Caudate nucleus (tissue), 63 donors: ENCODE measurements at places on chromosomes 11 and 22.

GRCh38 chr11:104522650-104523049, 358.7 kb upstream of the PDGFD start:
- no peak for DNase-seq

- DNase-seq = no peak
Observed at GRCh38 chr22:39174498-39175352, 22.2 kb upstream of the CBX7 start.

DNA sequence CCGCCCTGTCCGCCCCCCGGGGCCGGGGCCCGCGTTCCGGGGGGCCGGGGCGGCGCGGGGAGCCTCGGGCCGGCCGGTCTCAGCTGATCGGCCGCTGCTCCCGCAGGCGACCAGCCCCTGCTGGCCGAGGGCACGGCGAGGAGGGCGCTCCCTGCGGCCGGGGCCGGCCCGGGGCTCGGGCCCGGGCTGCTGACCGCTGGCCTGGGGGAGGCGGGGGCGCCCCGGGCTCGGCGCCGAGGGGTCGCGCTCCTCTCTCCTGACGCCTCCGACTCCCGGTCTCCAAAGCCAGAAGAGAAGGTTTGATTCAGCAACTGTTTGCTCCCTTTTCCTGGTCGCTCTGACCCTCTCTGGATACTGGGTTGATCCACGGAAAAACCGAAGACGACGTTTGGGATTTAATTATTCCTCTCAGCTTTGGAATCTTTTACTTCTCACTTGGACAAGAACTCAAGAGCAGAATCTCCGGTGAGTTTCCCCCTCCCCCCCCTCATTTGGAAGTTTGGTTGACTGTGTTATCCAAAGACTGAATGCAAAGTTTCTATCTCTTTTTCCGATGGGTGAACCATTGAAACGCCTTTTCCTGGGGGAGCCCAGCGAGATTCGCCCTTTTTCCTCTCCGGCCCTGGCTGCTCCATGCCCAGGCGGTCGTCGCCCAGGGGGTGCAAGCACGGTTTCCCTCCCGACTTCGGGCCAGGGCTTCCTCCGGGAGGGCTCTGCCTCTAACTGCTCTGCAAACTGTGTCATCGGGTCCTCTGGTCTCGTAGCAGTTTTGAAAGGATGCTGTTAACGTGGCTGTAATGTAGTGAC, 725 bp downstream of the KDM2A start:
- DNase-seq = no peak

- DNase-seq = no peak
Observed at GRCh38 chr22:31626427-31627150, 35.4 kb downstream of the PISD start.

- DNase-seq = no peak
Observed at GRCh38 chr11:2398664-2399355, 1.7 kb upstream of the TSSC4 start.

- no peak for DNase-seq
Observed at GRCh38 chr11:46381819-46382645, 563 bp downstream of the MDK start.

DNA sequence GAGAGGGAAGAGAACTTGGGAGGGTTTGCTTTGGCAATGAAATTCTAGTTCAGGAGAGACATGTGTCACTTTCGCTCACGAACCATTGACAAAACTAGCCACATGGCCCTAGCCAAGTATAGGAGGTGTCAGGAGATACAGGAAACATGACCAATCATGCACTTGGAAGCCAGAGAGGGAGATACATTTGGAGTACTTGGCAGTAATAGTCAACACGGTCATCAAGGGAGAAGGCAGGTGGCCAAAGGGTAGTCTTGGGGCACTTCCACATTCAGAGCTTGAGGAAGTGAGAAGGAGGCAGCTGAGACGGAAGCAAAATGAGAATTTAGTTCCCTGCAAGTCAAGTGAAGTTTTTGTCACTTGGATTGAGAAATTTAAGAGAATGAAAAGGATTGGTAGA, 26.4 kb upstream of the KIRREL3 start:
- no peak for DNase-seq

DNA sequence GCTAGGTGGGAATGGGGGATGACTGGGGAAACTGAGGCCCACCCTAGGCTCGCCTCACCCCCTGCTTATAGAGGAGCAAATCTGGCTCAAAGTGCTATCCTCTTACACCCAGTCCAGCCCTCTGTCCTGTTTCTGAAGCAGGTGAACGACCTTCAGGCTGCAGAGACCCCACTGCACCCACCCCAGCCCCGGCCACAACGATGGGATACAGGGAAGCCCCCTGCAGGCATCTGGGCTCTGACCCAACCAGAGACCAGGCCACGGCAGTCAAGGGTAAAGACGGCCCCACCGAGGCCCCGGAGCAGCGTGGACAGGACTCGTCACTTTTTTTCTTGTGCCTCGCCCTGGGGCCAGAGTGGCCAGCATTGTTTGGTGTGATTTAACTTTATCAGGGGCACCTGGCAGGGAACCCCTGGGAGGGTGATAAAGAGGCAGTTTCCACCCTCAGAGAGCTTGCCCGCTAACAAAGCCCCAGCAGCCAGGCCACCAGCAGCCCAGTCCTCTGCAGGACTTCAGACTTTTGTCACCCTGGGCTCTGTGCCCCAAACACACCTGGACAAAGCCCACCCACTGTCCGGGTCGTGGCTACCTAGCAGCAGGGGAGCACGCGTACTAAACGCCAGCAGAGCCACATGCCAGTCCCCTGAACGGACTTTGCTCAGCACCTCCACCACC, 612.6 kb downstream of the TBC1D22A start:
- no peak for DNase-seq

- DNase-seq = no peak
Observed at GRCh38 chr11:76830639-76831327, 29.9 kb upstream of the ACER3 start.

GRCh38 chr11:58286249-58286648, 18.2 kb upstream of the OR10W1 start:
- no peak for DNase-seq
